Neural crest cell (in vitro differentiated cells): ENCODE measurements at places on chromosomes 4 and X.

- H3K4me1 ChIP-seq = peaks cover 20% of the 10 kb centered on the region
- H3K27me3 ChIP-seq = no peaks in the 10 kb centered on the region
- no peaks in the 10 kb centered on the region for H3K36me3 ChIP-seq
- H3K27ac ChIP-seq = no peak overlapping the region
- no peak overlapping the region for H3K4me3 ChIP-seq
Observed at GRCh38 chr4:38764277-38764676, 18.5 kb downstream of the TLR10 start.

DNA sequence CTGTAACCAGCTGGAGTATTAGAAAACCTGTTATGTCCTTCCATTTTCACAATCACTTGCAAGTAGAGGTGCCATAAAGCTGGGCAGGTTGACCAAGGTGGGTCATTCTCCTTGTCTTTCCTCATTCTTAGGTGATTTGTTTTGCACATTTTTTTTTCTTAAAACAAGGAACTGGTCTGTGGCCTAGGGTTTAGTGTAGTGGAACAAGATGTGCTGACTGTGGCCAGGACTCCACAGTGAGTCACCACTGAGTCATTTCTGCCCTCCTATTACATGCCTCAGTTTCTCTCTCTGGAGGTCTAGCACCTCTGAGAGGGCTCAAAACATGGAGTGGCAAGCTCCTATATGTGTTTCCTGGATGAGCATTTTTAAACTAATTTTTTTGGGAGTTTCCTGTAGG, 355.9 kb downstream of the GPM6A start:
- no peak overlapping the region for H3K4me3 ChIP-seq
- DNase-seq = no peak
- no peaks in the 10 kb centered on the region for H3K27me3 ChIP-seq
- H3K36me3 ChIP-seq = no peaks in the 10 kb centered on the region
- H3K4me1 ChIP-seq = no peaks in the 10 kb centered on the region

GRCh38 chr4:107444-108429, 16.6 kb upstream of the ZNF718 start:
- H3K36me3 ChIP-seq = peaks cover 13% of the 10 kb centered on the region
- peaks cover 6% of the 10 kb centered on the region for H3K27me3 ChIP-seq
- H3K4me3 ChIP-seq = no peak overlapping the region
- no peak for DNase-seq
- no peak overlapping the region for H3K27ac ChIP-seq

- H3K4me1 ChIP-seq = no peaks in the 10 kb centered on the region
- H3K36me3 ChIP-seq = no peaks in the 10 kb centered on the region
- no peak overlapping the region for H3K4me3 ChIP-seq
Observed at GRCh38 chr4:173464481-173464880, 65.5 kb downstream of the HAND2 start.

- H3K4me3 ChIP-seq = no peak overlapping the region
- peaks cover 5% of the 10 kb centered on the region for H3K36me3 ChIP-seq
- H3K27me3 ChIP-seq = no peaks in the 10 kb centered on the region
- H3K27ac ChIP-seq = no peak overlapping the region
- no peaks in the 10 kb centered on the region for H3K4me1 ChIP-seq
Observed at GRCh38 chr4:78799551-78800495, 23.7 kb downstream of the BMP2K start.

DNA sequence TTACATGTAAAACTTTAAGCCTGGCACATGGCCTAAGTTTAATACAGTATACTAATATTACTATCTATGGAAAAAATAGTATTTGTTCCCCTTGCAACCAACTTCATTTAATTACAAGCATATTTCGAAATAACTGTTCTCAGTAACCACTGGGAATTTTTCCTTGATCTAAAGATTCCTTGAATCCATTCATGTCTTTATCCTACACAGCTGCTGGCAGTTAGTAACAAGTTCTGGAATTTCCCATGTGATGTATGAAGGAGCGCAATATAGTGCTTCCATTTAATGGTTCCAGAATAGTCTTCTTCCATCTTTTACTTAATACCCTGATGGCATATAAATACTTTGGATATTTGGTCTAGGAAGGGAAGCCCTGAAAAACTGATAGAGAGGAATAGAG, 136.5 kb downstream of the AASDH start:
- no peak overlapping the region for H3K27ac ChIP-seq
- H3K36me3 ChIP-seq = no peaks in the 10 kb centered on the region
- no peaks in the 10 kb centered on the region for H3K27me3 ChIP-seq
- DNase-seq = no peak
- peaks cover 9% of the 10 kb centered on the region for H3K4me1 ChIP-seq

GRCh38 chrX:138858438-138858837, 146.9 kb upstream of the FGF13 start:
- no peaks in the 10 kb centered on the region for H3K36me3 ChIP-seq
- peaks cover 44% of the 10 kb centered on the region for H3K4me1 ChIP-seq
- H3K4me3 ChIP-seq = no peak overlapping the region
- H3K27me3 ChIP-seq = no peaks in the 10 kb centered on the region
- DNase-seq = no peak
- H3K27ac ChIP-seq = peak overlapping the region; percentile 37

DNA sequence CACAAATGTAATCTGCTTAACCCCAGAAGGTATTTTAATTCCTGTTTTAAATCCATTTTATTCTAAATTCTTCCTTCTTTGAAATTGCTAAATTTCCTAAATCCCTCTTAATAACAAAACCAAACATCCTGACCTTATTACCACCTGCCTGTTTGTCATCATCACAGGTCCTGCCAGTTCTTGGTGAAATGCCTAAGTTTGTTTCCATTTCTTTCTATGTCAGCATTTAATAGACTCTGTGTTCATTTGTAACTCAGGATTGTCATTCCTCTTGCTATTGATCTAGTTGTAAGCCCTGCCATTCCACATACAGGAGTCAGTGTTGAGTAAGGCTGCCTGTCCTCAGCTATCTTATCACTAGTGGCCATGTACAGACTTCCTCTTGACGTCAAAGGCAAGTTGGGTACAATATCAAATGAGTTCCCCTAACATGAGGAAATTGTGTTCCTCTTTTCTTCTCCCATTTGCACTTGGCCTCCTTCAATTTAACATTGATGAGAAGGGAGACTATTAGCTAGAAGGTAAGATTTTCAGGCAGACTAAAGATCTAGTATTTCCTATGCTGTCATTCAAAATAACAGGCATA, 440.1 kb downstream of the AFF2 start:
- H3K4me1 ChIP-seq = peaks cover 4% of the 10 kb centered on the region
- H3K27me3 ChIP-seq = no peaks in the 10 kb centered on the region
- DNase-seq = no peak
- H3K4me3 ChIP-seq = no peak overlapping the region
- peaks cover 3% of the 10 kb centered on the region for H3K36me3 ChIP-seq
- no peak overlapping the region for H3K27ac ChIP-seq

DNA sequence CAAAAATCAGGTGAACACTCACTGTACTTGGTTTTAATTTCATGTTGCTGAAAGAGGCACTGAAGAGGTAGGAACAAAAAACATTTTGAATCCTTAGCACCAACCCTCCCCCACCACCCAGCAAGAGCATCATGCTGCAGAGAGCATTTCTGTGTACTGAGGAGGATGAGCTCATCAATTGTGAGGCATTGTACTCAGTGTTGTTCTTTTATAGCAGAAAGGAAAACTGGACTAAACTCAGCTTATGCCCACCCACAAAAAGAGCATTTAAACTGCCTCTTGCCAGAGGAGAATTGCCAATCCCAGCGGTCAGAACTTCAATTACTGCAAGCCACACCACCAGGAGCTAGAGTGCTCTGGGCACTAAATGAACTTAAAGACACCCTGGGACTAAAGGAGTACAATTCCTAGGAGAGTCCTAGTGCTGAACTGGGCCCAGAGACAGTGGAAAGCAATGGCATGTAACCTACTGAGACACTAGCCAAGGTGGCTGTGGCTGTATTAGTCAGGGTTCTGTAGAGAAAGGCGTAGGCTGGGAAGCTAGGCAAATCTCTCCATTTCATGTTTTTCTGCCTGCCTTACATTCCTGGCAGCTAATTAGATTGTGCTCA, 280.7 kb upstream of the KLHL4 start:
- H3K27ac ChIP-seq = no peak overlapping the region
- no peaks in the 10 kb centered on the region for H3K36me3 ChIP-seq
- no peak for DNase-seq
- no peak overlapping the region for H3K4me3 ChIP-seq

GRCh38 chr4:168569931-168570276, 73.1 kb downstream of the PALLD start:
- no peaks in the 10 kb centered on the region for H3K4me1 ChIP-seq
- H3K4me3 ChIP-seq = no peak overlapping the region
- no peaks in the 10 kb centered on the region for H3K36me3 ChIP-seq
- no peaks in the 10 kb centered on the region for H3K27me3 ChIP-seq

DNA sequence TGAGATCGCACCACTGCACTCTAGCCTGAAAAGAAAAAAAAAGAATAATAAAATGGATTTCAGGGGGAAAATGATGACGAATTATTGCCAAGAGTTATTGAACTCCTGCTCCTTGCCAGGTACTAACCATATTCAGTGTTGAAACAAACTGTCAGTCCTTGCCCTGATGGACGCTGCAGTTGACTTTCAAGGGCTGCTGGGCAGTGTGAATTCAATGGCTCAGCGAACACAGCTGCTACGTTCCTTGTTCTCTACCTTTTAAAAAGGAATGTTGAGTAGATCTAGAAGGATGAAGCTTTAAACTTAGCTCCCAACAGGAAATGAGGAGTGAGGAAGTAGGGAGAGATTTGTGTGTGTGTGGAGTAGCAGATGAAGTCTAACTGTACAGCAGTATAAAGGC, 2.7 kb downstream of the LIMCH1 start:
- no peak overlapping the region for H3K4me3 ChIP-seq
- no peak for DNase-seq
- H3K27ac ChIP-seq = no peak overlapping the region
- H3K4me1 ChIP-seq = peaks cover 19% of the 10 kb centered on the region
- H3K36me3 ChIP-seq = no peaks in the 10 kb centered on the region

GRCh38 chr4:1201851-1202525, 29.6 kb upstream of the SPON2 start:
- H3K36me3 ChIP-seq = no peaks in the 10 kb centered on the region
- H3K4me3 ChIP-seq = no peak overlapping the region
- no peaks in the 10 kb centered on the region for H3K4me1 ChIP-seq
- DNase-seq = no peak

- no peaks in the 10 kb centered on the region for H3K27me3 ChIP-seq
- H3K36me3 ChIP-seq = peaks cover 3% of the 10 kb centered on the region
- DNase-seq = no peak
- H3K4me3 ChIP-seq = no peak overlapping the region
- H3K4me1 ChIP-seq = no peaks in the 10 kb centered on the region
Observed at GRCh38 chrX:54978448-54978847, 15.5 kb downstream of the PFKFB1 start.

DNA sequence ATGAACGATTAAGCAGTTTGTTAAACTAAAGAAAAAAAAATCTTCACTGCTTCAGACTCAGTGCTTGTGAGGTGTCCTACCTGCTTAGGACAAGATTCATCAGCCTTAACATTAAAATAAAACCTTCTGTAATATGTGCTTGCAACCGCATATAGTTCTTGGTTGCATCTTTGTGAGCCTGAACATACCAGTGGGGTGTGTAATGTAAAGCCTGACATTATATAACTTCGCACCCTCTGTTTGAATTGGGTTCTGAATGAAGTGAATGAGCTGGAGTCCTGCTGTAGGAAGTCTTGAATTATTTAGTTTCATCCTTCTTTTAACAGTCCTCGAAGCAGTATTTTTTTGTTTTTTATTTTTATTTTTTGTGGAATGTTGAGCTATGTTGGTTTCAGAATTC, 3.1 kb downstream of the KDM6A start:
- DNase-seq = no peak
- H3K36me3 ChIP-seq = peaks cover 2% of the 10 kb centered on the region
- H3K27ac ChIP-seq = no peak overlapping the region
- peak overlapping the region; percentile 65 for H3K4me3 ChIP-seq
- peaks cover 8% of the 10 kb centered on the region for H3K4me1 ChIP-seq

GRCh38 chr4:173379929-173380328, 9.2 kb downstream of the SAP30 start:
- no peak overlapping the region for H3K27ac ChIP-seq
- H3K27me3 ChIP-seq = no peaks in the 10 kb centered on the region
- H3K4me1 ChIP-seq = peaks cover 17% of the 10 kb centered on the region
- H3K36me3 ChIP-seq = peaks cover 12% of the 10 kb centered on the region

- H3K27ac ChIP-seq = no peak overlapping the region
- no peak for DNase-seq
- H3K36me3 ChIP-seq = no peaks in the 10 kb centered on the region
- H3K4me1 ChIP-seq = no peaks in the 10 kb centered on the region
Observed at GRCh38 chrX:1300449-1300848, 31.8 kb downstream of the CSF2RA start.

- H3K27ac ChIP-seq = peak within 1 kb of the TSS; percentile 92
- DNase-seq = peak; percentile 18
- no peaks in the 10 kb centered on the region for H3K36me3 ChIP-seq
- peaks cover 43% of the 10 kb centered on the region for H3K4me1 ChIP-seq
- peak within 1 kb of the TSS; percentile 87 for H3K4me3 ChIP-seq
Observed at GRCh38 chr4:115113506-115114106, at the start of gene NDST4. TSS of gene NDST4 (minus strand) at chr4:115113620. CDS start at chr4:115077036, 36,584 bp downstream.

GRCh38 chr4:11427121-11427996, 1.3 kb downstream of the HS3ST1 start:
- no peak overlapping the region for H3K27ac ChIP-seq
- H3K27me3 ChIP-seq = peaks cover 70% of the 10 kb centered on the region
- no peak for DNase-seq
- H3K4me3 ChIP-seq = peak overlapping the region; percentile 79
- no peaks in the 10 kb centered on the region for H3K36me3 ChIP-seq

GRCh38 chr4:123564758-123565346, 168.3 kb downstream of the SPRY1 start:
- peaks cover 16% of the 10 kb centered on the region for H3K36me3 ChIP-seq
- peak; percentile 30 for DNase-seq
- H3K27ac ChIP-seq = no peak overlapping the region
- no peak overlapping the region for H3K4me3 ChIP-seq

DNA sequence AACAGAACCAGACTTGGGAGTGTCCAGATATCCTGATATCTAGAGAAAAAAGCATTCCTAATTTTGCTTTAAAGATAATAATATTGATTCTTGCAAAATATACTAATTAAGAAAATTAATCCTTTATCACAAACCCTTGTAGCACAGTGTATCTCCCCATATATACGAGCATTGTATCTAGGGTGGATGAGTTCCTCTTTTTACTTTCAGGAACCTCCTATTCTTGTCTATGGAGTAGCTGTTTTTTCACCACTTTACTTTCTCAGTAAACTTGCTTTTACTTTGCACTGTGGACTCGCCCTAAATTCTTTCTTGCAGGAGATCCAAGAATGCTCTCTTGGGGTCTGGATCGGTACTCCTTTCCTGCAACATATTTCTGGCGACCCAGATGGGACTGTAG, 103.9 kb downstream of the GLUD2 start:
- no peak for DNase-seq
- no peak overlapping the region for H3K27ac ChIP-seq
- H3K36me3 ChIP-seq = peaks cover 7% of the 10 kb centered on the region
- peaks cover 19% of the 10 kb centered on the region for H3K4me1 ChIP-seq

DNA sequence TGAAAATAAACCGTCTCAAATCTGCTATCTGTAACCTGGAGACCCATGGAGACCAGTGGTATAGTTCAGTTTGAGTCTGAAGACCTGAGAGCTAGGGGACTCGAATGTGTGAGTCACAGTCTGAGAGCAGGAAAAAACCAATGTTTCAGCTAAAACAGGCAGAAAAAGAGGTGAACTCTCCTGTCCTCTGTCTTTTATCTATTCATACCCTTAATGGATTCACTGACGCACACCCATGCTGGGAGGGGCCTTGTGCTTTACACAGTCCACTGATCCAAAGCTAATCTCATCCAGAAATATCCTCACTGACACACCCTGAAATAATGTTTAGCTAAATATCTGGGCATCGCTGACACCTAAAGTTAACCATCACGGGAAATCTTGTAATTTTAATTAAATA, 297.9 kb downstream of the GPM6A start:
- no peaks in the 10 kb centered on the region for H3K36me3 ChIP-seq
- no peaks in the 10 kb centered on the region for H3K4me1 ChIP-seq
- H3K27ac ChIP-seq = no peak overlapping the region
- no peak for DNase-seq
- H3K27me3 ChIP-seq = no peaks in the 10 kb centered on the region
